ENCODE measurements at places on chromosomes 12 and 14.

GRCh38 chr12:105670672-105671071 lies 340.2 kb downstream of the C12orf75 start:
- no peak for DNase-seq

GRCh38 chr12:111318450-111318849 lies 50.4 kb downstream of the PHETA1 start:
- no peak for DNase-seq

GRCh38 chr12:22377731-22378496 lies 43.4 kb upstream of the ST8SIA1 start:
- DNase-seq = no peak

GRCh38 chr12:73307260-73307659 lies 1035.1 kb downstream of the TRHDE start:
- DNase-seq = no peak

DNA sequence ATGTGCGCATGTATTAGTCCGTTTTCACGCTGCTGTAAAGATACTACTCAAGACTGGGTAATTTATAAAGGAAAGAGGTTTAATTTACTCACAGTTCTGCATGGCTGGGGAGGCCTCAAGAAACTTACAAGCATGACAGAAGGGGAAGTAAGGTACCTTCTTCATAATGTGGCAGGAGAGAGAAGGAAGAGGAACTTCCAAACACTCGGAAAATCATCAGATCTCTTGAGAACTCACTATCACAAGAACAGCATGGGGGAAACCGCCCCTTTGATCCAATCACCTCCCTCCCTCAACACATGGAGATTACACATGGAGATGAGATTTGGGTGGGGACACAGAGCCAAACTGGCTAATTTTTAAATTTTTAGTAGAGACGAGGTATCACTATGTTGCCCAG lies 41.8 kb upstream of the SNX6 start:
- no peak for DNase-seq

- DNase-seq = no peak
These were observed 55.8 kb downstream of the RAD51B start for GRCh38 chr14:67875175-67876006.

- no peak for DNase-seq
These were observed 109.5 kb downstream of the DIO2 start for GRCh38 chr14:80101835-80102234.

DNA sequence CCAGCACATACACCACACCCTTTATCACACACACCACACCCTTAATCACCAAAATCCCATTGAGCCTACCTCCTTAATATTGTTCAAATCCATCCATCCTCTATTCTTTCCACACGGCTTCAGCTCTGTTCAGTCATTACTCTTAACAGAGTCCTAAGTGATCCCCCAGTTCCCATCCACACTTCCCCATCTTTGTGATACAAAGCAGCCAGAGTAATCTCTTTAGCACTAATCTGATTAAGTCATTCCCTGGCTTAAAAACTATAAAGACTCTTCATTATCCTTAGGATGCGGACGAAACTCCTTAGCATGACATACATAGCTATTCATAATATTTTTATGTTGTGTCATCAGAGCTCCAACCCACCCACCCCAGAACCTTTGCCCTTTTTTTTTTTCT lies 14.7 kb upstream of the MFAP5 start:
- DNase-seq = no peak

DNA sequence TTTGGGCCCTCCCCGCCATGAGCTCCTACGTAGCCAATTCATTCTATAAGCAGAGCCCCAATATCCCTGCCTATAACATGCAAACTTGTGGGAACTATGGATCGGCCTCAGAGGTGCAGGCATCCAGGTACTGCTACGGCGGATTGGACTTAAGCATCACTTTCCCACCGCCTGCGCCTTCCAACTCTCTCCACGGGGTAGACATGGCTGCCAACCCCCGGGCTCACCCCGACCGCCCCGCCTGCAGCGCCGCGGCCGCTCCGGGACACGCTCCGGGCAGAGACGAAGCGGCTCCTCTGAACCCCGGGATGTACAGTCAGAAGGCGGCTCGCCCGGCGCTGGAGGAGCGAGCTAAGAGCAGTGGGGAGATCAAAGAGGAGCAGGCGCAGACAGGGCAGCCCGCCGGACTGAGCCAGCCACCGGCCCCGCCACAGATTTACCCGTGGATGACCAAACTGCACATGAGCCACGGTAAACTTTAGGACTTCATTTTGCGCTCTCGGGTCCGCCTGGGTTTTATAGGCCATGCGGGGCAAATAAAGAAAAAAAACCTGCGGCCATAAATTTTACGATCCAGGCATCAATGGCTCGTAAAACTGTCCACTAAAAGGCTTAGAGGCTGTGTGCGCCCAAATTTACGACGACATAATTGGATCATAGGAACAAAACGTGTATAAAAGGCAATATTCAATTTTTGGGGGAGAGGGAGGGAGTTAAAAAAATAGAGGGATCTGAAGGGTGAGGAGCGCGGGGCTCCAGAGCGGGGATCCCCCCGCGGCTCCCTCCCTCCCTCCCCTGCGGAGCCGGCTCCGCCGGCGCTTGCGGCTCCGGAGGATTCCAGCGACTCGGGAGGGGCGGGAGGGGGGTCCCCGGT lies 493 bp downstream of the HOXC5 start:
- DNase-seq = no peak
